ENCODE measurements at places on chromosomes 16 and 17.

- H3K4me1 ChIP-seq, result peaks cover 2% of the 10 kb centered on the region
- peak overlapping the region; percentile 61 for H3K27ac ChIP-seq
- no peaks in the 10 kb centered on the region for H3K27me3 ChIP-seq
- peak; percentile 55 for DNase-seq
- H3K36me3 ChIP-seq, result no peaks in the 10 kb centered on the region
Observed at GRCh38 chr17:57892820-57893595, 43.2 kb upstream of the MRPS23 start.

DNA sequence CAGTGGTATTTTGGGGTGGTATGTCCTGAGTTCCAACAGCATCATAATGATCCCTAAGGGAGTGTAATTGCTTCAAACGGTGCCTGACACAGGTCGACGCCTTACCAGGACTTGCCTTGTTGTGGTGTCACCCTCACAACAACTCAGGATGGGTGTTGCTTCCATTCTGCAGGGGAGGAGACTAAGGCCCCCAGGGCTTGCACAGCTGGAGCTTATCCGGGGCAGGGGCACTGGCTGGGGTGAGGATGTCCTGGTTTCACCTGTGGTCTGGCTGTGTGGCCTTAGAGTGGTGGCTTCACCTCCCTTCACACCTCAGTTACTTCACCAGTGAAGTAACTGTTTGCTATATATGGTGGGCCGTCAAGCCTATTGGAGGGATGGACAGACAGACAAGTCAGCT, 23.3 kb downstream of the LLGL2 start:
- H3K4me3 ChIP-seq, result no peak overlapping the region
- no peak overlapping the region for H3K27ac ChIP-seq
- H3K4me1 ChIP-seq, result no peaks in the 10 kb centered on the region
- peaks cover 6% of the 10 kb centered on the region for H3K36me3 ChIP-seq

DNA sequence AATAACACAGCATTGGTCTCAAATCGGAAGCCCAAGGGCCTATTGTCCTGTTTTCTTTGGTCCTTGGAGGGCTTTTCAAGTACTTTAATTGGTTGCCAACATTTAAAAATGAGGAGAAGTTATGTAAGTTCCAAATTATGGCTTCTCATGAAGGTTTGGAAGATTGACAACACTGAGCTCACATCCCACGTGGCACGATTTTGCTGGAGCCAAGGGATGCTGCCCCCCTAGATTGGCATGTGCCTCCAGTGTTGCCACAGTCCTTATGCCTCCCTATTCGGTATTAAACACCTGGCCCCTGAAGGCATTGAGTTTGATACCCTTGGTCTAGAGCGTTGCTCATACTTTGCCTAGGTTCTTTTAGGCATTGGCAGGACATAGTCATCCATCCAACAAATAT, 108.0 kb downstream of the ZNF18 start:
- H3K27ac ChIP-seq, result no peak overlapping the region
- no peak for DNase-seq

GRCh38 chr17:77829843-77830799, 128.4 kb upstream of the TNRC6C start:
- no peak for DNase-seq
- H3K27me3 ChIP-seq, result no peaks in the 10 kb centered on the region
- H3K4me3 ChIP-seq, result no peak overlapping the region
- no peaks in the 10 kb centered on the region for H3K36me3 ChIP-seq
- H3K27ac ChIP-seq, result no peak overlapping the region
- no peaks in the 10 kb centered on the region for H3K4me1 ChIP-seq

DNA sequence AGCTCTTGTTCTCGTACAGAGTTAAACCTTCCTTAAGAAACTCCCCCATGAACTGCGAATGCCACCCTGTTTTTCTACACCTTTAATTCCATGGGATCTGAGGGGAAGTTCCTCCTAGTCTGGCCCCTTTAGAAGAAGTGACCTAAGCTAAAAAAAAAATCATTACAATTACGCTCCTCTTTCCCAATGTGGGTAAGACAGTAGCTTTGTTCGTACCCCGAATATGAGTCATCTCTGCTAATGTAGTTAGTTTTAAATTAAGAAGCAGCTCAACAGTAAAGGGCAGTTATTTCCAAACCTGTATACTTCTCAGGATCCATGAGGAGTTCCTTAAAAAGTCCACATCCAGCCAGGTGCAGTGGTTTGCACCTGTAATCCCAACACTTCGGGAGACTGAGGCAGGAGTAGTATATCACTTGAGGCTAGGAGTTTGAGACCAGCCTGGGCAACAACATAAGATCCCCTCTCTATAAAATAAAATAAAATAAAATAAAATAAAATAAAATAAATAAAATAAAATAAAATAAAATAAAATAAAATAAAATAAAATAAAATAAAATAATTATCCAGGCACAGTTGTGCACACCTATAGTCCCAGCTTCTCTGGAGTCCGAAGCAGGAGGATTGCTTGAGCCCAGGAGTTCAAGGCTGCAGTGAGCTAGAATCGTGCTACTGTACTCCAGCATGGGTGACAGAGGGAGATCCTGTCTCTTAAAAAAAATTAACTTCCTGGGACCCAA, 26.1 kb downstream of the RCVRN start:
- H3K27me3 ChIP-seq, result no peaks in the 10 kb centered on the region
- no peaks in the 10 kb centered on the region for H3K4me1 ChIP-seq
- H3K36me3 ChIP-seq, result no peaks in the 10 kb centered on the region
- DNase-seq, result no peak

GRCh38 chr16:50744881-50745280, 3.0 kb downstream of the CYLD start:
- no peak overlapping the region for H3K27ac ChIP-seq
- no peaks in the 10 kb centered on the region for H3K27me3 ChIP-seq

DNA sequence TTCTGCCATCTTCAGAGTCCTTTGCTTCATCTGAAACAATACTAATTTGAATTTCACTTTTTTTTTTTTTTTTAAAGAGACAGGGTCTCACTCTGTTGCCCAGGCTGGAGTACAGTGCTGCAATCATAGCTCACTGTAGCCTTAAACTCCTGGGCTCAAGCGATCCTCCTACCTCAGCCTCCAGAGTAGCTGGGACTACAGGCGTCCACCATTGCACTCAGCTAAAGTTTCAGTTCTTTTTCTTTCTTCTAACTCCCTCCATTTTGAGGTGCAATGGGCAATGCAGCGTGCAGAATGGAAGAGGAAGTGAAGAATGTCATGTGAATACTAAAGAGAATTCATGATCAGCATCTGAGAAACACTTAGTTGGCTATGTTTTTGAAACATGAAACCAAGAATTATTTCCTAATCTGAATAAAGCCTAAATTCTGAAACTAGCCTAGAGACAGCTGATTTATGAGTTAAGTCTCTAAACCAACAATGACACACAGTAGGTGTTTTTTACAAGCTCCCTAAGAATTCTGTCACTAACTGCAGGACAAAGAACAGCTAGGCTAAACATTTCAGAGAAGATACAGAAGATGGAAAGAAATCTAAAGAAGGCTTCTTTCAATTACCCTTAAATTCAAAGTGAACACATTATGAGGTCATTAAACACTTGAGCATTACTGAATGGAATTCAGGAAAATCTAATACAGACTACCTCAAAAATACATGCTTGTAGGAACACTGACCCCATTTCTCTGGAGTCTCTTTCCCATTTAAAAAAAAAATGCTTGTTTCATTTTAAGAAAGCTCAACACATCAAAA, 21.0 kb downstream of the SNN start:
- no peaks in the 10 kb centered on the region for H3K4me1 ChIP-seq
- no peak overlapping the region for H3K4me3 ChIP-seq
- H3K36me3 ChIP-seq, result peaks cover 61% of the 10 kb centered on the region
- no peaks in the 10 kb centered on the region for H3K27me3 ChIP-seq
- H3K27ac ChIP-seq, result no peak overlapping the region

DNA sequence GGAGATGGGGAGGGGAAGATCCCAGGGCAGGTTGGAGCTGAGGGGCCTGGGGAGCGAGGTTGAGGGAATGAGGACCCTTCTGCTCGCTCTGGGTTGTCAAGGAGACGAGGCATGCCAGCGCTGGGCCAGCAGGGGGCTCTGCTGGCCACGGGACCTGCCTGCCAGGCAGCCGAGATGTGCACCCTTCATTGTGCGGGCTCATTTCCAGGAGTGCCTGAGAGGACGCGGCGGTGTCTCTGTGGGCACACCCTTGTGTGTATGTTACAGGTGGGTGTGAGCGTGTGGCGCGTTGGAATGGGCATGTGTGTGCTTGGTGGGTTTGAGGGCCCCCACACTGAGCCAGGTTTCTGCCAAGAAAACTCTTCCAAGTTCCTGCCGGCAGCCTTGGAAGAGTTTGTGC, 15.9 kb downstream of the ARHGAP23 start:
- H3K36me3 ChIP-seq, result no peaks in the 10 kb centered on the region
- no peak overlapping the region for H3K4me3 ChIP-seq
- no peaks in the 10 kb centered on the region for H3K4me1 ChIP-seq
- no peaks in the 10 kb centered on the region for H3K27me3 ChIP-seq

DNA sequence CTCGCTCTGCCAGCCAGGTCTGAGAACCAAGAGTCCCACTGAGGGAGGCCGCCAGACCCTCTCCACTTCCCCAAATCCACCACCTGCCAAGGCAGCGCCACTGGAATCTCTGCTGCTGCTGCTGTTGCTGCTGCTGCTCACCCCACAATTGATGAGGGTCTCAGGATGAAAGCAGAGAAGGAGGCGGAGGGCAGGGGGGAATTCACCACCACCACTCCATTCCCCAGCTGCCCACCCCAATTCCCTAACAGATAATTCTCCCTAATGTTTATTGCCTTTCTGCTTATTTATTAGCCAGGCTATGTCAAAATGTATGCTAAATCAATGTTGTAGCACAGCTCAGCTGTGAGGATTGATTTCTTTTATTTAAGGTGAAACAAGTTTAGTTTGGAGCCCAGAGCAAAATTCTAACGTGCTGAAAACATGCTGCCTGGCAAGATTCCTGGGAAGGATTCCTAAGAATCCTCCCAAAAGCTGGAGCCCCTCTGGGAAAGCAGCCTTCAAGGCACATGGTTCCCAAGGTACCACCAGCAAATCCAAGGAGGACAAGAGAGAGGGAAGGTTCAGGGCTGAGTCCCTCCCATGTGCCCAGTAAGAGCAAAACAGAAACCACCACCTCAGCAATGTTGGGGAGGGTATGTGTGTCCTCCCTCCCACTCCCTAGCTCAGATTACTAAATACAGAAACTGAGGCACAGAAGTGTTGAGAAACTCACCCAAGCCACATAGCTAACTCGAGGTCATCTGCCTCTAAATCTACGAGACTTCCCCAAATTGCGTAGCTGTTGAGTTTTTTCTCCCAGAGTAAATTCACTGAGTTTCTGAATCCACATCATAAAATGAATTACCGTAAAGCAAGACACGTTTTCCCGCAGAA, 12.2 kb upstream of the CDH5 start:
- no peaks in the 10 kb centered on the region for H3K27me3 ChIP-seq
- no peak overlapping the region for H3K4me3 ChIP-seq
- no peak overlapping the region for H3K27ac ChIP-seq
- no peak for DNase-seq

DNA sequence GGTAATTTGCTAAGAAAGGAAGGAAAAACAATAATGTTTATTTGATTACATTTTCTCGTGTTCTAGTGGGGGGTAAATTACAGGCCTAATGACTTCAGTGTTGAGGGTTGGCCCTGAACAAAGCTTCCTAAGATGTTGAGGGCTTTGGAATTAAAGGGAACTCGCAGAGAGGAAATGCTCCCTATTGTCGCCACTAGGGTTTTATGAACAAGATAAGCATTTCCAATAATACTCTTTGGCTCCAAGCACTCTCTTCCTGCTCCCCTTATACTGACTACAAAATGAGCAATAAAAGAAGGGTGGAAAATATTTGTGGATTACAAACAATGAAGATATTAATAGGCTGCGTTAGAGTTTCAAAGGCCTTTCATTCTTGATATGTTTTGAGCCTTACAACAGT, 363.6 kb downstream of the HS3ST3B1 start:
- H3K27ac ChIP-seq, result no peak overlapping the region
- H3K4me3 ChIP-seq, result no peak overlapping the region
- H3K36me3 ChIP-seq, result no peaks in the 10 kb centered on the region
- no peak for DNase-seq

DNA sequence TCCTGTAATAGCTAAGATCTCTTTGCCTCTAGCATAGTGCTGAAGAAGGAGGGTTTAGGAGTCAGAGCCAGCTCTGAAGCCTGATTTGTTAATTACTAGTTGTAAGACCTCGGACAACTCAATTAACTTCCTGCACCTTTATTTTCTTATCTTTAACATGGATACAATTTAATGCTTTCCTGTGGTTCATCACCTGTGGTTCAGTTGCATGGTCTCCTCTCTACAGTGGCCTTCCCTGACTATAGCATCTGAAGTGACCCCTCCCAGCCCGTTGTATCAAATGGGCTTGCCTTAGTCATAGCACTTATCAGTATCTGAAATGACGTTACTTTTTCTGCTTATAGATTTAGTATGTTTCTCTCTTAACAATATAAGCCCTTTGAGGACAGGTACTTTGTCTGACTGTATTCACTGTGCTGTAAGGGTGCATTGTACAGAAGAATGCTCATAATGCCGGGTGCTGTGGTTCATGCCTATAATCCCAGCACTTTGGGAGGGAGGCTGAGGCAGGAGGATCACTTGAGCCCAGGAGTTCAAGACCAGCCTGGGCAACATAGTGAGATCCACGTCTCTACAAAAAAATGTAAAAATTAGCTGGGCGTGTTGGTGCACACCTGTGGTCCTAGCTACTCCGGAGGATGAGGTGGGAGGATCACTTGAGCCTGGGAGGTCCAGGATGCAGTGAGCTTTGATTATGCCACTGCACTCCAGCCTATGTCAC, 2.6 kb upstream of the NDE1 start:
- no peaks in the 10 kb centered on the region for H3K27me3 ChIP-seq
- no peaks in the 10 kb centered on the region for H3K36me3 ChIP-seq
- H3K4me1 ChIP-seq, result peaks cover 12% of the 10 kb centered on the region
- H3K27ac ChIP-seq, result no peak overlapping the region

- H3K4me1 ChIP-seq, result peaks cover 6% of the 10 kb centered on the region
- H3K36me3 ChIP-seq, result no peaks in the 10 kb centered on the region
- no peak overlapping the region for H3K27ac ChIP-seq
Observed at GRCh38 chr16:85246473-85246872, 134.2 kb upstream of the CIBAR2 start.

GRCh38 chr17:78154903-78155811, 9.0 kb downstream of the C17orf99 start:
- no peak overlapping the region for H3K27ac ChIP-seq
- H3K27me3 ChIP-seq, result no peaks in the 10 kb centered on the region
- H3K4me3 ChIP-seq, result no peak overlapping the region
- H3K4me1 ChIP-seq, result peaks cover 7% of the 10 kb centered on the region
- DNase-seq, result no peak

DNA sequence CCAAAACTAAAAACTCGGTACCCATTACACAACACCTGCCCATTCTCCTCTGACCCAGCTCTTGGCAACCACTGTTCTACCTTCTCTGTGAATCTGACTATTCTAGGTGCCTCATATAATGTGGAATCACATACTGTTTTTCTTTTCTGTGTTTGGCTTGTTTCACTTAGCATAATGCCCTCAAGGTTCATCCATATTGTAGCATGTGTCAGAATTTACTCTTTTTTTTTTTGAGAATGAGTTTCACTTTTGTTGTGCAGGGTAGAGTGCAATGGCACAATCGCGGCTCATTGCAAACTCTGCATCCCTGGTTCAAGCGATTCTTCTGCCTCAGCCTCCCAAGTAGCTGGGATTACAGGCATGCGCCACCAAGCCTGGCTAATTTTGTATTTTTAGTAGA, 59.5 kb upstream of the RBL2 start:
- H3K36me3 ChIP-seq, result no peaks in the 10 kb centered on the region
- no peak for DNase-seq
- H3K4me3 ChIP-seq, result no peak overlapping the region
